GM04503 (cell line): ENCODE measurements at places on chromosomes 7 and 10.

- no peak for DNase-seq
Observed at GRCh38 chr10:60427148-60427547, 37.5 kb upstream of the ANK3 start.

DNA sequence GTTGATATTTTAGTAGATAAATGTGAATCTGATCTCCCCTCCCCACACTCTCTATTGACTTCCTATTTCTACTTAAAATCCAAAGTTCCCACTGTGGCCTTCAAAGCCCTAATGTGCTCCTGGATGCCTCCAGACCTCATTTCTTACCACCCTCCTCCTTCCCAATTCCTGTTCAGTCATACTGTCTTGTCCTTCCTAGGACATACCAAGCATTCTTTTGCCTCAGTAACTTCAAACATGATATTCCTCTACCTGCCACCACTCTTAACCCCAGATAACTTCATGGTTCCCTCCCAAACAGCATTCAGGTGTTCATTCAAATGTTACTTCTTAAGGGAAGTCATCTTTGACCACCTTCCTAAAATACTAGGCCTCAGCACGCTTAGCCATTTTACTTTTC, 34.2 kb upstream of the FAM221A start:
- no peak for DNase-seq

DNA sequence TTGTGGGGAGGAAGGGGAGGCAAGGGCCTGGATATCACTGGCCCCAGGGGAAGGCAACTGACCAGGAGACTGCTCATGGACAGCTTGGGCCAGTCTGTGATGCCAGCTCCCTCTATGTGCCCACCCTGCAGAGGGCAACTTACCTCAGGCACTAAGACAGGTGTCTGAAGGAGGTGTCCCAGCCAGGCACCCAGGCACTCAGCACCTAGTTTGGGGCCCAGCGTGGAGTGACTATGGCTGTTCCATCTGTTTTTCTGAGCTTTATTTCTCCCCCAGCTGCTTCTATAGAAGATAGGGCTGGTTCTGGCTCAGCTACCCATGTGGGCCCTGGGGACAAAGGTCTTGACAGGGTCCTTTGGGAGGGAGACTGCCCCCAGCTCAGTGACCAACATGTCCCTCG, 150.6 kb upstream of the PCBD1 start:
- DNase-seq = no peak

DNA sequence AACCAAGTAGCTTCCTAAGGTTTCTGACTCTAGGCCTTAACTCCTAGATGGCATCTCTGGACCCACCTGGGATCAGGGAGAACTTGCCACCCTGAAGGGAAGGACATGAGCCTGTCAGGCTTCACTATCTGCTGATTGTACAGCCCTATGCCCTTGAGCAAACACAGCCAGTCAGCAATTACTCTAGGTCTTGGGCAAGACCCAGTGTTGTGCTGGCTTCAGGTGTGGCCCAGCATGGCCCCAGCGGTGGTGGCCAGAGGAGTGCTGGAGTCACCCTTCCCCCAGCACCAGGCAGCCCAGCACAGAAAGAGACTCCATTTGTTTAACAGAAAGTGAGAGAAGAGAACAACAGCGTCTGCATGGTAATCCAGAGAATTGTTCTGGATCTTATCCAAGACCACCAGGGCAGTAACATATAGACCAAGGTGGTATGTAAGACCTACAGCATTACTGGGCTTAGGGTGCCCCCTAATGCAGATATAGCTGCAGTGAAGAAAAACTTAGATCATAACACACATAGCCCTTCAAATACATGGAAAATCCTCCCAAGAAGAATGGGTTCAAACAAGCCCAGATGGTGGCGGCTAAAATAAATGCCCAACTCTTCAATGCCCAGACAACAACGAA, 207.7 kb downstream of the MAGI2 start:
- no peak for DNase-seq

GRCh38 chr10:48633381-48634197, 28.7 kb upstream of the ARHGAP22 start:
- no peak for DNase-seq

DNA sequence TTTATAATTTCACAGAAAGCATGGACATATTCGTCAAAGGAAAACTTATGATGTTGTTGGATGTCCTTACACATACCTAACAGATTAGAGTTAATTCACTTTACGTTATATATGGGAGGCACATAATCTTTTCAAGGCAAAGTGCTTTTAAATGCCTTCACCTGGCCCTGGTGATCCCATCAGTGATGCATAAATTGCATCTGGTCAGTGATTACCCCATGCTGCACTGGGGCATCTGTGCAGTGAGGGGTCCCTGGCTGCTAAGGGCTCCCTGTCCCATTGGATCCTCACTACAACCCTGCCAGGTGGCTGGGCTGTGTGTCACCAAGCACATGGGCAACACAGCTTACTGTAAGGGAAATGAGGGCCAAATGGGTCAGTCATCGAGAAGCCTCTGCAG, 441.1 kb downstream of the RPS24 start:
- DNase-seq = no peak

DNA sequence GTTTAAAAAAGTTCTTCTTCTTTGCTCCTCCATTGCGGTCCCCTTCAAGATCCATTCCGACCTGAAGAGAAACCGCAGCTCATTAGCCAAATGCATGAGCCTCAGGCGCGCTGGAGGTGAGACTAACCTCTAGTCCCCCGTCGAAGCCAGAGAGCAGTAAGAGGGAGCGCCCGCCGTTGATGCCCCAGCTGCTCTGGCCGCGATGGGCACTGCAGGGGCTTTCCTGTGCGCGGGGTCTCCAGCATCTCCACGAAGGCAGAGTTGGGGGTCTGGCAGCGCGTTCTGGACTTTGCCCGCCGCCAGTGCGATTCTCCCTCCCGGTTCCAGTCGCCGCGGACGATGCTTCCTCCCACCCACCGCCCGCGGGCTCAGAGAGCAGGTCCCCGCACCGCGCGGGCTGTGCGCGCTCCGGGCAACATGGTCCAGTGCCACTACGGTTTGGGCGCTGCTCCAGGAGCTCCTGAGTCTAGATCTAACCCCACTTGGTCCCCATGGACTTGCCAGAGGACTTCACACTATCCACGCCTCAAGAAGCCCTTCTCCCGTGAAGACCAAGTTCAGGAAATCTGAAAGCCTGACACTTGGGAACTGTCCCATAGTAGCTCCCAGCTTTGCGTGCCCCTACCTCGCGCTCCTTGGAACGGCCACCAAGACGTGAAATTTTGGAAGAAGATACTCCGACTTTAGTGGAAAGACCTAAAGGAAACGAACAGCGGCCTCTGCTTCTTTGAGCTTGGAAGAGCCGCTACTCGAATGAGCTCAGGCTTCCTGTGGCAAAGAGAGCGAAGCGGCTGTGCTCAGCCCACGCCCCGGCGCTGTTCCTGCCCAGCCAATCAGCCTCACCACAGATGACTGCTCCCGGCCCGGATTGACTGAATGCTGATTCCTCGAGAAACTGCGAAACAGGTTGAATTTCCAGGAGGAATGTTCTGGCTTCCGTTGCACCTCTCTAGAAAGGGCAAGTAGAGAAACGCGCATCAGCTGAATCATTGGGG, at the start of gene ABCB1:
Gene ABCB1, minus strand, starts transcription at position 755 of the 995 bp plus-strand sequence. Its CDS starts 700 bp downstream, at position 55.
- no peak for DNase-seq

GRCh38 chr10:43114743-43115611, 23.3 kb upstream of the CSGALNACT2 start:
- no peak for DNase-seq

DNA sequence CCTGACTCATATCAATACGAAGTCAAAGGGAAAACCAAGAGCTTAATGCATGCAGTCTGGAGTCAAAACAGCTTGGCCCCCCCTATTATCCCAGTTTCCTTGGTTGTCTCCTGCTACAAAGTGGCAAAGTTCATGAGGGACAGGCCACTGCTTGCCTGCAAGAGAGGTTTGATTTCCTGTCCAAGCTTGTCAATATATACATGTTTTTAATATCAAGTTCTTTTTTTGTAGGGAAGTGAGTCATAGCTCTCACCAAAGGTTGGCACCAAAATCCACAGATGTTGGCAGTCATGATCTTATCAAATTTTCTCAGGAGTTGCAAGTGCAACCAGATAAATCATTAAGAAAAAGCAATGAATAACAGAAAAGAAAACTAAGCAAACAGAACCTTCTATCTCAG, 176.8 kb downstream of the COBL start:
- DNase-seq = no peak

GRCh38 chr7:33581236-33581635, 324.1 kb upstream of the BMPER start:
- DNase-seq = no peak

DNA sequence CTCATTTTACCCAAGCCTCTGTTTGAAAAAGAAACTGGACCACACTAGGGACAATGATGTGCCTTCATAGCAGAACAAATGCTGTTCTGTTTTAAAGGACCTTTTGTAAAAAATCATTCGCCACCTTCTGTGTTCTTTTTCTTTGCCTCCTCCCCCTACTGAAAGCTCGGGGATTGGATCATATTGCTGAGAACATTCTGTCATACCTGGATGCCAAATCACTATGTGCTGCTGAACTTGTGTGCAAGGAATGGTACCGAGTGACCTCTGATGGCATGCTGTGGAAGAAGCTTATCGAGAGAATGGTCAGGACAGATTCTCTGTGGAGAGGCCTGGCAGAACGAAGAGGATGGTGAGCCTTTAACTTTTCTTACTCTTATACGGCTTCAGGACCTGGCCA, 62.2 kb downstream of the POLL start:
- no peak for DNase-seq

GRCh38 chr10:80443531-80443974, 10.6 kb upstream of the TSPAN14 start:
- no peak for DNase-seq

GRCh38 chr7:4131063-4131462, 551.0 kb upstream of the FOXK1 start:
- no peak for DNase-seq

DNA sequence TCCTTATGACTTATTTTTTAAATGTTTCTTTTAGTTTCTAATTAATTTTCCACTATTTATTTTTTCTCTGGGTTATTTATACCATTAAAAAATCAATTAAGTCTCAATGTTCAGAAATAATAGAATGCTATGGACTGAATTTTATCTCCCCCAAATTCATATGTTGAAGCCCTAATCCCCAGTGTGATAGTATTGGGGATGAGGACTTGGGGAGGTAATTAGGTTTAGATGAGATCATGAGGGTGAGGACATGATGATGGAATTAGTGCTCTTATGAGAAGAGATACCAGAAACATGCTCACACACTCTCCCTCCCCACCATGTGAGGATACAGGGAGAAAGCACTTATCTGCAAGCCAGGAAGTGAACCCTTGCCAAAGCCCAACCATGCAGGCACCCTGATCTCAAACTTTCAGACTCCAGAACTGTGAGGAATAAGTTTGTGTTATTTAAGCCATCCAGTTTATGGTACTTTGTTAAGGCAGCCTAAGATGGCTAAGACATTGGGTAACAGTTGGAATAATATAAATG, 202.6 kb downstream of the MDFIC start:
- no peak for DNase-seq

DNA sequence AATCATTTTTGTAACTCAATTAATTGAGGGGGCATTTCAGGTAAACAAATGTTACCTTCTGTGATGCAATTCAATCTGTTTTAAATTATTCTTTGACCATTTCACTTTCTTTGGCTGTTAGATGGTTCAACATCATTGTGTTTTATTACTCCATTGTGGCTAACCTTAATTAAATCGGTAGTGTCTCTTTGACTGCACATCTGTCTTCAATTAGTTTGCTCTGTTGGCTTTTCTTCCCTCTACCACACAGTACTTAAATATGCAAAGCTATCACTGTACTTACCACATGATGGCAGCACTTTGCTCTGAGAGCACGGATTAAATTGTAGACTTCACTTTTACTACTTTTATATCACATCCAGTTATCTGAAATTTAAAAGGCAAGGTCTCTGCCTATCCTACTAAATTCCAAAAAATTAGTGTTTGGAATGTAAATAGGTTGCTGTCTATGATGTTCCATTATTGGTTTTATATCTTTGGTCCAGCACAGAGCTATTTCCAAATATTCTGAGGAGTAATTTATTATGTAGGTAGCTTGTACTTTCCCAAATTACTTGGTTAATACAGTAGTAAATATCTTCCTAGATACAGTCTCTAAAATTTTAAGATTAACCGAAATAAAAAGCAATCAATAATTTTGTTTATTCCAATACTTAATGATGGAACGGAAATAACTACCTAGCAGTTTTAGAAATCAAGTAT, 352.0 kb downstream of the PCLO start:
- peak; percentile 59 for DNase-seq

- no peak for DNase-seq
Observed at GRCh38 chr7:90569368-90569767, 26.8 kb upstream of the CDK14 start.

DNA sequence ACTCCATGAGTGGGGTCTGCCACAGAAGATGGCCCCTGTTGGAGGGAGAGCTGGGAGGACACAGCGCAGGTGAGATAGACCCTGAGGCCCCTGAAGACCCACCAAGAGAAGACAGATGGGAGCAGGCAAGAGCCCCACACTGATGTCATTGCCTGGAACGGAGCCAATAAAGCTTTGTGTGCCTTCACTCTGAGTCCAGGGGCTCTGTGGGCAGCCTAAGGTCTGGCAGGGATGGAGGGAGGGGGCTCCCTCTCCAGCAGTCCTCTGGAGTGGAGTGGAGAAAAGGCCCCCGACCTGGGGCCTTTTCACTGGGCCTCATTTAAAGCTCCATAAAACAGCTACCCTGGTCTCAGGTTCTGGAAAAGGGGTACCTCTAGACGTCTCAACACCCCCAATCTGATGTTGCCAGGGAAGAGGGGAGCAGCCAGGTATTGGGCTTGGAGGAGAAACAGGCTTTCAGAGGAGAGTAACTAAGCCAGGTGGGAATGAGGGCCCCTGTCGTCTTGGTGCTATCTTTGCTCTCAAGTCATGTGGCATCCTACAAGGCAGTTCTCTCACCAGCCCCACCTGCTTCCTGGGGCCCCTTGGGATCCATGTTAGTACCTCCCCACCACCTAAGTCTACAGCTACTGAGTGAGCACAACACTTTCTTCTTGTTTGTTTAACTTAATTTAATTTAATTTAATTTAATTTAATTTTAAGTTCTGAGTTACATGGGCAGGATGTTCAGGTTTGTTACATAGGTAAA, 1.4 kb downstream of the C10orf62 start:
- DNase-seq = no peak

DNA sequence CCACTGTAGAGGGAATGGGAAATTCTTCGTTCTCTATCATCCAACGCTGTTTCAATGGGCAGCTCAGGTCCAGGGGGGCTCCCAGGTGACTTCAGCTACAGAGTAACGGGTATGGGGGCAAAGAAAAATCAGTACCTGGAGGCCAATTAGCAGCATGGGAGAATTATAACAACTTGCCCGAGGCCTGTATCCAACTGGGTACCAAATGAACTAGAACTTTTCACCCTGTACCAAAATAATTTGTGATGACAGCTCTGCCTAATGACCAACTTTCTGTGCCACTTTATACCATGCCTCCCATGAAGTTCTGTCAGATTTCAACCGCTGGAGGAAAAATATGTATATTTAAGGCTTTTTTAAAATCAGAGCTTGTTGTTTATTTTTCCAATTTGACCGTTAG, 467.1 kb downstream of the PARD3 start:
- DNase-seq = no peak

DNA sequence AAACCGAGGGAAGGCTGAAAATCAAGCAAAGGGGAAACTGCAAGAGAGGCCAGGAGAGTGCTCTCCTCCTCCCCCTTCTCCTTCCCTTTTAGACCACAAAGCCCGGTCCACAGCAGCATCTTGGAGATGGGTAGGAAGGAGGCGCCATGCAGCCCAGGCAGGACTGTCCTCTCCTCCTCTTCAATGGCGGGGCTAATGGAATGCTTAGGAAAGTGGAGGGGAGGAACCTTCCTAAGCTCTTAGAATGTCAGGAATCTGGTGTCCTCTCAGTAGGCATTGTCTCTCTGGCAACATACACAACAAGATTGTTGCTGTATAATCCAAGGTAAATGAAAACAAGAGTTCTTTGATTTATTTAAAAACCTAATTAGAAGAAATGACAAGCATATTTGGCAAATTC, 185.1 kb downstream of the DGKI start:
- no peak for DNase-seq
